Ammon's horn (tissue), 1 donor: ENCODE measurements at places on chromosomes 3 and 15.
A peak's percentile ranks its signal among the peaks of the same experiment; 100 is the strongest.

DNA sequence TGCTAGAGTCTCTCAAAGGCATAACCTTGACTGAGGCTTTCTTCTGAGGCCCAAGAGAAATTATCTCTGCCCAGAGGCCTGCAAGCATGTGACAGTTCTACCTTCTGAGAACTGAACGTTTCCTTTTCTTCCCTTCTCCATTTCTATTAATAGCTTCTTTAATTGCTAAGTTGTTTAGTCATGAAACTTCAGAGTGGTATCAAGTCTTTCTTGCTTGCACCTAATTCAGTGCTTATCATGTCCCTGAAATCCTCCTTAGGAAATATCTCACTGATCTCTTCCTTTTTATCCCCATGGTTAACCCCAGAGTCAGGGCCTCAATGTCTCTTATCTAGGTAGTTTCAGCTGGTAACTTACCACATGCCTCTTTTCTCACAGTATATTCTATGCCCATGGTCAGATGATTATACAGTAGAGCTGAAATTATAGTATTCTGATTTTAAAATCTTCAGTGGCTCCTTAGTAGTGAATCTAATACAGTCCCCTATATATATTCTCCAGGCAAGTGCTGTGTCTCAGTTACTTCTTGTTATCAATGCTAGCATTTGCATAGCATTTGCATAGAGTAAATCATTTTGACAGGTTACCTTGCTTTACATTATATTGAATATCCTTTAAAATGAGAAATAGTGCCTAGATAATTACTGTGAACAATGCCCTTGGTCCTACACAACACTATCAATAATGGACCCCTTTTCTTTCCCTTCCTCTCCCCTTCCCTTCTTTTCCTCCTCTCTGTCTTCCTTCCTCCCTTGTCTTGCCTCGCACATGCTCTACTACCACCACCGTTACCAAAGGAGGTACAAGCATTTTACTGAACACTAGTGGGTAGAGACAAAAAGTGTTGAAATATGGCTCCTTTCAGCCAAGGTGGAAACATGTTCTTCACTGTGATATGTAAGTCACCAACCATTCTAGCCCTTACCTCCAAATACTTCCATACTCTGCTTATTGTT is 33.0 kb downstream of the KBTBD8 start:
- DNase-seq = no peak

- peak; percentile 81 for DNase-seq
Measured at GRCh38 chr3:54599716-54600115, 328.1 kb downstream of the LRTM1 start.

DNA sequence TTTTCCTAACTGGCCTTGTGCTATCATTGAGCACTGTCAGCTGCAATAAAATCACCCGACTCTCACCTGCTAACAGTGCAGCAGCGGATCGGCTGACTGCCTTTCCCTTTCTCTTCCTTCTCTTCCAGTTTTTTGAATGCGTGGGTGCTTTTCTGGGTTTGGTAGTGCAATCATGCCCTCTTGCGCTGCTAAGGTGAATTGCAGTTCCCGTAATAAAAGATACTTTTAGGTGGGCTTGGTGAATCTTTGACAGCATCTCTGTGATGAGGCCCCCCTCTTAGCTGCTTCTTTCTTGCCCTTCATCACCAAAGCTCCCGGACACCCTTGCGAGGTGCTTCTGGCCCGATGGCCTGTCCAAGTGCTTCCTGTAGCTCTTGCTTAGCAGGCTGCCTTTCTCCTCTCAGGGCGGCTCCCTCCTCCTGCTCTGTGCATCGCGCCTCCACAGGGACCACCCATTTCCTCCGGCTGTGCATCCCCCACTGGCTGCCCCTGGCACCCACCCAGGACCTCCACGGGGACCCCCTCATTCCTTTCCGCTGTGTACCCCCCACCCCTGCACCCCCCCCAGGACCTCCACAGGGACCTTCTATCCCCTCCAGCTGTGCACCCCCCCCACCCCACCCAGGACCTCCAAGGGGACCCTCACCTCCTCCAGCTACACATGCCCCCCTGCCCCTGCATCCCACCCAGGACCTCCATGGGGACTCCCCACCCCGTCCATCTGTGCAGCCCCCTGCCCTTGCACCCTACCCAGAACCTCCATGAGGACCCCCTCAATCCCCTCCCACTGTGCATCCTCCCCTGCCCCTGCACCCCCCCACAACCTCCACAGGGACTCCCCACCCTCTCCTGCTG is 50.8 kb upstream of the RPL32 start:
- DNase-seq = peak; percentile 83

DNA sequence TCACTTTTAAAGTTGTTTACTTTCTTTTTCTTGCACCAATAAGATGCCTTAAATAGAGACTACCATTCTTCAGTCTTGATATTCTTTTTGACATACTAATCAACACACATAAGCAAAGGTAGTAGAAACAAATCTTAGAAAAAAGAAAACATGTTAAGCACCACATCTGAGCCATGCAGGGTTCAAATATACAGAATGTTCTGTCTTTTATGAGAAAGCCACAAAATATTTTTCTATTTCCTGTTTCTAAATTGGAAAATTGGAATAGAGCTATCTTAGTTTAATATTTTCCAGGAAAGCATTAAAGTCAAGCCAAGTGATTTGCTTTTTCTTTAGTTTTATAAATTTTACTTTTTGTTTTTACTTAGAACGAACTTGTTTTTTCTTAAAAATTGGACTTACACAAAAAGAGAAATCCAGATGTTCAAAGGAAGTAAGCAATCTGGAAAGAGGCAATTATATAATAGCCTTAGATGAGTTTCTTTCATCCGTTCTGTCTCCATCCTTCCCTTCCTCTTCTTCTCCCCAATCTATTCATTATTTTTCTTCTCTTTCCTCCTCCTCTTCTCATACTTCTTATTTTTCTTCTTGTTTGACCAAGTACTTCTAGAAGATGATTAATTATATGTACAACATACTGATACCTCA is 731.7 kb downstream of the SQOR start:
- no peak for DNase-seq

- no peak for DNase-seq
Measured at GRCh38 chr3:66738625-66739365, 238.0 kb upstream of the LRIG1 start.

- no peak for DNase-seq
Measured at GRCh38 chr15:69834761-69835160, 263.0 kb downstream of the TLE3 start.

GRCh38 chr15:81633889-81634288 is 259.9 kb upstream of the TMC3 start:
- no peak for DNase-seq

DNA sequence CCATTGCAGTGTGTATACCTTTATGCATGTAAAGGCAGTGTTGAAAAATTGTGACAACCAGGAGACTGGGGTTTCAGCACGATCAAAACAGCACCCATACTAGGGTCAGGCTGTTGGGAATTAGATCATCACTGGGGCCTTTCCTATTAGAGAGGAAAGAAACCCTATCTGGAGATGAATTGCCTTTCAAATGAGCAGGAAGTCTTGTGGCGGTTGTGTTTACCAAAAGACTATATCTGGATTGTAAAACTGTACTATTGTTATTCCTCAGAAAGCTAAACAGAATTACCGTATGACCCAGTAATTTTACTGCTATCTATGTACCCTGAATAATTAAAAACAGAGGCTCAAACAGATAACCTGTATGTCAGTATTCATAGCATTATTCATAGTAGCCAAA is 10.1 kb downstream of the UBE2E1 start:
- no peak for DNase-seq

- DNase-seq = no peak
Measured at GRCh38 chr15:75313116-75313845, 22.6 kb upstream of the COMMD4 start.

GRCh38 chr3:32607522-32607921 is 36.9 kb upstream of the DYNC1LI1 start:
- DNase-seq = no peak

DNA sequence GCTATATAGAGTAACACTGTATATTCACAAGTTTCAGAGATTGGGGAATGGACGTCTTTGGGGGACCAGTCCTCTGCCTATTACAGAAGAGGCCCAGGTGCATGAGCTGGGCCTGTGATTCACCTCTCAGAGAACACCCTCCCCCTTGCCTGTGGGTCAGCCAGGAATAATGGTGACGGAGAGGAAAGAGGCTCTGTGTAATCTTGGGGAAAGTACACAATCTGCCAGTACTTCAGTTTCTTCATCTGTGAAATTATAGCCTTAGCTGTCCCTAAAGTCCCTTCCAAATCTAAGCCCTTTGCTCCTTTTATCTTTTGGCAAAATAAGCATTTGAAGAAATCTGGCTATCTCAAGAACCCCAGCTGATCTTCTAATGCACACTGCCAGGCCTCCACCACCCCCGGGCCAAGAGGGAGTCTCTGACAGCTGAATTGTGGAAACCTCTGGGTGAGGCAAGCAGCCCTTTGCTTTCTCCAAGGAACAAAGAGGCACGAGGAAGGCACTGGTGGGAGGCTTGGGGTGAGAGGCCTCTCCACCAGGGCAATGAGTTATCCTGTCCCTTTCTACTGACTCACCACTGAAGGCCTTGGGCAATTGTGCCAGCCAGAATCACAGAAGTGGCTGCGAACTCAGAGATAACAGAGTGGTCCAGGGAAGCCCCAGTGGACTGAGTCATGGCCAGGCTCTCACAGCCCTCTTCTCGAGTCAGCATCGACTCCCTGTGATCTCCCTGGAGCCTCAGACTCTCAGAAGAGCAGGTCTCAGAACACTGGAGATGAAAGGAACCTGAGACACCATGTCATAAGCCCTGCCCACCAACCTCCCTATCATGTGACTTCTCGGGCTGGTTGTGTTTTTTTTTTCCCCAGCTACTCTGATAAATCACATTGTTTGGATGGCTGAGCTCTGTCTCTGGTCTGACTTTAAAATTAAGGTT is 31.8 kb downstream of the CCNL1 start:
- DNase-seq = no peak

DNA sequence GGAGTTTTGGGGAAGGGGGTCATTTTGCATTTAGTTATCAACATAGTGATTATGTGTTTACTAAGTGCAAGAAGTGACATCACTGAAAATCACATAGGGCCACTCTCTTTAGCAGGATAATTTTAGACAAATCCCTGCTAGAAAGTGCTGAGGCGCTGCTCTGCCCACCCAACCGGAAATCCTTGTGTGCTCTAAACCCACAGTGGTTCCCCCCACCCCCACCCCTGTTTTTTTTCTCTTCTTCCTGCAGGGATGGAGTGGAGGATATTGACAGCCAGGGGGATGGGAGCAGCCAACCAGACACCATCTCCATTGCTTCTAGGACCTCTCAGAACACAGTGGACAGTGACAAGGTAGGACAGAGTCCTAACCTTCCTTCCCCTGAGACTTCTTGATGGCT is 234.2 kb upstream of the UMPS start:
- no peak for DNase-seq

DNA sequence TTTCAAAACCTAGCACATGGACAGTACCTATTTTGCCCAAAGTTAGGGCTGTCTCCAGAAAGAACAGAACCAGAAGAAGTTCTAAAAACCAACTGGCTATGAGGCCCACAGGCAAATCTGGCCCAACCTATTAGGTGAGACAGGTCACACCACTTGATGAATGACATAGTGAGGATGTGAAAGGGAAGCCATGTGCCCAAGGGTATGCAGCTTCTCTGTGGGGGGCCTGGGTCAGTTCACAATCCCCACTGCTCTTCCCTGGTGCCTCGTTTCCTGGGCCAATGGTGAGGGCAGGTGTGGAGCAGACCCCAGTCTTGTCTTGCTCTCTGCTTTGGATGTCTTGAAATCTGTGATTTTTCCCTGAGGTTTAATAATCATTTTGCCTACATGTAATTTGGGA is 8.9 kb downstream of the INSYN1 start:
- no peak for DNase-seq

DNA sequence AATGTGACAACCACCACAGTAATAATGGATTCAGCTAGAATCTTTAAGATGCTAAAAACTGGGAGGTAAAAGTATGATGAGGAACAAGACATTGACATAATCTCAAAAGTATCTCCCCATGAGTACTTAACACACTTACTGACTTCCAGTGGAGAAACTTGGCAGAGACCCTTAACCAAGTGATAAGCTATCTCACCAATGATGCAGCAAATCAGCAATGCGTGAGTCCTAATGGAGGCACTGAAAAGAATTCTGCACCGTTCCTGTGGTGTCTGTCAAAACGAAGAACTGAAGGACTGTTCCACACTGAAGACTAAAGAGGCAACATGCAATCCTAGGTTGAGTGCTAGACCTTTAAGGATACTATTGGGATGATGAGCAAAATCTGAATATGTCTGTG is 67.9 kb upstream of the OCA2 start:
- DNase-seq = no peak

GRCh38 chr3:181384970-181385369 is 326.8 kb upstream of the SOX2 start:
- DNase-seq = peak; percentile 14

DNA sequence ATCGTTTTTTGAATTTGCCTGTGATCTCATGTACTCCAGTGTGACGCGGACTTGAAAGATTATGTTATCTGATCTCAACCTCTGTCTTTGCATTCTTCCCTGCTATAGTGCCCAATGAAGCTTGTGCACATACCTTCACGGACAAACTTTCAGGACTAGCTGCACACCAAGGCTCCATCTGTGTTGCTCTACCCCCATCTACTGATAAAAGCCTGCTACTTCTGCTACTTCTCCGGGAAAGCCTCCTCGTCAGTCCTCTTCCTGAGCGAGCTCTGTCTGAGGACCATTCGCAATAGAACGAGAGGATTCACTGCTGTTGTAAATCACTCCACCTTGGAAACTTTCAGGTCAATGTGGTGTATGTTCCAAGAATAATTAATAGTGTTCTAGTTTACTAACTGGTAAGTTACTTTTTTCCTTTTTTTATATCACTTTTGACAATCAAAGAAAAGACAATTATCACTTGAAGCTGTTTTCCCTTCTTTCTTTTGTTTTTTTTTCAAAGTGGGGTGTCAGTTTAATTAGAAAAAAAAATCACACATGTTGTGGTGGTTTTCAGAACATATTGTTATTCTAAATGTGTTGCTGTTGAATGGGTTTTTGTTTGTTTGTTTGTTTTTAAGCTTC is 217.6 kb downstream of the ARRDC4 start:
- peak; percentile 81 for DNase-seq

DNA sequence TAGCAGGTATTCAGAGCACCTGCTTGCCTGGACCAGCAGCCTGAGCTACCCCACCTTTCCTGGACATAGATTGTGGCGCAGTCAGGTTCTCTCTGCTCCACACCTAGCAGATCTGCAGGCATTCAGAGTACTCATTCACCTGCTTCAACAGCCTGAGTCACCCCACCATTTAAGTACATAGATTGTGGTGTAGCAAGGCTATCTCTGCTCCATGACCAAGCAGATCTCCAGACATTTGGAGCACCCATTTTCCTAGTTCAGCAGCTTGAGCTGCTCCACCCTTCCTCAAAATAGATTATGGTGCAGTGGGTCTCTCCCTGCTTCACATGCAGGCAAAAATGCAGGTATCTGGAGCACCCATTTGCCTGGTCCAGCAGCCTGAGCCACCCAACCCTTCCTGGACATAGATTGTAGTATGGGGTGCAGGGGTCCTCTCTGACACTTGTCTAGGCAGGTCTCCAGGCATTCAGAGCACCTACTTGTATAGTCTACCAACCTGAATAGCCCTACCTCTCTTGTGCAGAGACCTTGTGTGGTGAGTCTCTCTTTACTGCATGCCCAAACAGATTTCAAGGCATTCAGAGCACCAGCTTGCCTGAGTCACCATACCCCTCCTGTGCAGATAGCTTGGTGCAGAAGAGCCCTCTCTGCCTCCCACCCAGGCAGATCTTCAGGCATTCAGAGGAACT is 466.0 kb upstream of the THBS1 start:
- peak; percentile 23 for DNase-seq
